A549 treated with Mapracorat at 1 μM for 4 hours (cell line): ENCODE measurements at places on chromosomes 16 and 17. TPM values are rescaled to one million over a fixed set of nuclear protein-coding genes. Genes with fewer than 3 reads are reported as not detected.

Gene CDRT15
- not detected in 5 replicates for total RNA-seq

Gene ASPHD1
- total RNA-seq, result 15.1 to 26.3 TPM (median 23.9 TPM) in 5 replicates

Gene C17orf78
- not detected in 5 replicates for total RNA-seq

Gene MVD
- total RNA-seq, result 14.9 to 24.1 TPM (median 23.4 TPM) in 5 replicates

Gene CREBBP
- 13.5 to 17.8 TPM (median 17.0 TPM) in 5 replicates for total RNA-seq

Gene DBNDD1
- 47.5 to 63.7 TPM (median 58.7 TPM) in 5 replicates for total RNA-seq

Gene CA7
- total RNA-seq, result 0.08 TPM in 1 of 5 replicates, not detected in the others

Gene LPO
- not detected in 5 replicates for total RNA-seq

Gene MRPL28
- 121 to 139 TPM (median 132 TPM) in 5 replicates for total RNA-seq

Gene TRAPPC2L
- 93.2 to 131 TPM (median 108 TPM) in 5 replicates for total RNA-seq

Gene NFAT5
- total RNA-seq, result 4.0 to 7.1 TPM (median 5.7 TPM) in 5 replicates

Gene CSH1
- not detected in 5 replicates for total RNA-seq

Gene CES5A
- total RNA-seq, result not detected in 5 replicates

Gene NKD1
- 0.11 to 0.53 TPM (median 0.42 TPM) in 5 replicates for total RNA-seq

Gene FOXO3B
- total RNA-seq, result 2.4 to 4.8 TPM (median 4.0 TPM) in 5 replicates

Gene CA4
- 0.12 to 0.24 TPM (median 0.23 TPM) in 3 of 5 replicates, not detected in the others for total RNA-seq

Gene TMEM114
- not detected in 5 replicates for total RNA-seq

Gene VKORC1
- total RNA-seq, result 112 to 146 TPM (median 143 TPM) in 5 replicates

Gene IGFALS
- 0.06 to 0.10 TPM (median 0.06 TPM) in 3 of 5 replicates, not detected in the others for total RNA-seq

Gene ANKRD13B
- total RNA-seq, result 19.4 to 31.8 TPM (median 28.8 TPM) in 5 replicates

Gene TSPAN10
- total RNA-seq, result 3.8 to 6.7 TPM (median 4.9 TPM) in 5 replicates

Gene E4F1
- 18.6 to 29.6 TPM (median 27.2 TPM) in 5 replicates for total RNA-seq

Gene WDR90
- 16.0 to 32.2 TPM (median 30.2 TPM) in 5 replicates for total RNA-seq

Gene MYH1
- total RNA-seq, result not detected in 5 replicates

Gene GPR179
- 0.02 to 0.04 TPM (median 0.03 TPM) in 3 of 5 replicates, not detected in the others for total RNA-seq

Gene DUSP14
- total RNA-seq, result 45.0 to 52.4 TPM (median 49.0 TPM) in 5 replicates
